ENCODE measurements at places on chromosomes 2 and 18. TPM values are rescaled to one million over a fixed set of nuclear protein-coding genes. Genes with fewer than 3 reads are reported as not detected.

DNA sequence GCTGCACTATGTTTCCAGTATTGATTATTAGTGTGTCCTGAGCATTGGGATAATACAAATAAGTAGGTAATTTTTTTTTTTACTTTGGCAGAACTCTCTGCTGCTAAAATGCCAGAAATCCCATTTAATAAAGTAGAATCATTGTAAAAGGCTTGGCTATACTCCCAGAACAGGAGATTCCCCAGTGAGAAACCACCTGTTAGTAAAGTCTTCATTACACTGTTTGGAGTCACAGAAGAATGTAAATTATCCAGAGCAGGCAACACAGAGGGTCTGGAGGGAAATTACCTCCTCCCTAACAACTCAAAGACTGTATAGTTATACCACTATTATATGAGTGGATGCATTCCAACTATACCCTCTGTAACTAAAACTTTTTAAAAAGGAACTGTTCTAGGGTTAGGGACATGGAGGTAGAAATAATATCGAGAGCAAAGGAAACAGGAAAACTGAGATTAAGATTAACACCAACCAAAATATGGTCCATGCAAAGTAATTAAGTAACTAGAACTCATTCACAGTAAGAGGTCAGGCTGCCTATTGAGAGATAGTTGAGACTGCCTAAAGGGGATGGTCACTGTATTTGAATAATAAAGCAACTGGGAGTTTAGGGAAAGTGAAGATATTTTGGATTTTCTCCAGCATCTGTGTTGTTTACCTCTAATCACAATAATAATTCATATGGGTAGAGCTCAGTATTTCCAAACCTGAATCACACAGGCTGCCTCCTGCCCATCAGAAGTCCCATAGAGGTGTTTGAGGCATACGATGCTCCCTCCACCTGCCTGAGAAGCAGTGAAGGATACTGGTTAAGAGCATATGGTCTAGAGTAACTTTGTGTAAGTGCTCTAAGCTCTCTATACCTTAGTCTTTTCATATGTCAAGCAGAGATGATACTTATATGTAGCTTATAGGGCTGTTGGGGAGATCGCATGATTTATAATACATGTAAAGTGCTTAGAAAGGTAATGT, 34.4 kb downstream of the MAP2 start:
- no peak for DNase-seq

DNA sequence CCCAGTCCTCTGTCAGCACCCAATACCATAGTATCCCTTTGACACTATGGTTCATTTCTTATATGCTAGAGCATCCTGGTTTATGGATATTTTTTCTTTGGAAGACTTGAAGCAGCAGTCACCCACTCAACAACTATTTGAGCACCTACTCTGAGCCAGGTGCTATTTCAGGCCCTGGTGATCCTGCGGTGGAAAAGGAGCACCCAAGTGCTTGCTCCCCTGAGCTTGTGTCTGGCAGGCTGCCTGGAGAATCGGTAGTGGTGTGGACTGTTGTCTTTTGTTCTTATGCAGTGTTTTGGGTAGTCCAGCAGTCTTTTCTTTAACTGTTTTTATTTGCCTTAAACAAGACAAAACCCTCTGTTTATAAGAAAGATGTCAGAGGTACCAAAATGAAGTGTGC, 28.9 kb downstream of the NCK2 start:
- DNase-seq, result no peak

- DNase-seq, result no peak
Observed at GRCh38 chr2:196941398-196942078, 15.0 kb upstream of the PGAP1 start.

DNA sequence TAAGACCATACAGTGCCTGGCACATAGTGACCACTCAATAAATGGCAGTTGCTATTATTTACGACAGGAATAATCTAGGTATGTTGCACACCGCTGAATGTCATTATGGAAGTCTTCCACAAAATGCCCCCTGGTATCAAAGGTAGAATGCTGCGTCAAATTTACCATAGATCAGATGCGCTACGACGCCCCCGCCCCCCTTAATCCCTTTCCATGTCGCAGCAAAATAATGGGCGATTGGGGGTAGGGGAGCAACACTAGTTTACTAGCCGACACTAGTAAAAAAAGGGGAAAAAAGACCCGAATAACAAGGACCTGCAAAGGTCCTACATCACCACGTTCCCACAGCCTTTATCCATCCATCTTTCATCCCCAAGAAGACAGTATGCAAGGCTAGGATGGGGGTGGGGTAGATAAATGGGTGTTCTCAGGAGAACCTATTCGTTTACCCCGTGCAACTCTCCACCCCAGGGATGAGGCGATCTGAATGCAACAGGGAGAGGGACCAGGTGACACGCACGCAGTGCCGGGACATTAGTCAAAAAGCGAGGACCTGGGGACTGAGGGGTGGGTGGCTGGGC, 455 bp downstream of the PREPL start:
- DNase-seq, result no peak

DNA sequence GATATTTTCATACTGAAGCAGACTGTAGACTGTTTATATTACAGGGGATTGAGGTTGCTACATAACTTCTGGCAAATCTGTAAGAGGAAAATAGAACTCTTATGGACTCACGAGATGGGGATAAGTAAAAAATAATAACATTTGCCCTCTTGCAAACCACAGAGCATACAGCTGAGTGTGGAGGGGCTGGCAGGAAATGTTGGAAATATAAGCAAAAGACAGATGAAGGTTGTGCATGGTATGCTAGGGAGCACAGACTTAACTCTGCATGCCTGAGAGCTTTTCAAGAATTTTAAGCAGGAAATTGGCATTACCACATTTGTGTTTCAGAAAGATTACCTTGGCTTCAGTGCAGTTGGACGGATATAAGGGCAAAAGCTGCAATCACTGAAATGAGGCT, 411.1 kb downstream of the RAD51AP2 start:
- no peak for DNase-seq

DNA sequence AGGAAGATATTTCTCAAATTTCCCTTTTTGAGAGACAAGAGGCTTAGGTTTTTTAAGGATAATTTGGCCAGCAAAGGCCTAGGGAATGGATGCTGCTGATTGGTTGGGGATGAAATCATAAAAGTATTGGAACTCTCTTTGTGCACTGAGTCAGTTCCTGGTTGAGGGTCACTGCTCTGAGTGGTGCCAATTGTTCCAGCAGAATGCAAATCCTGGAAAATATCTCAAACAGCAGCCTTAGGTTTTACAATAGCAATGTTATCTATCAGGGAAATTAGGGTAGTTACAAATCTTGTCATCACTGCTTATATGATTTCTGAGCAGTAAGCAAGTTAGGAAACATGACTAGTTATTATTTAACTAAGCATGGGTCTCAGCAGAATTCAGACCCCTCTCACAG, 96.2 kb downstream of the RAD51AP2 start:
- no peak for DNase-seq

GRCh38 chr2:112092286-112093041, 37.4 kb downstream of the TMEM87B start:
- peak; percentile 62 for DNase-seq

The LRRC30 gene
- total RNA-seq, result not detected

The LYPD6B gene
- total RNA-seq, result 35.7 TPM

The PFN4 gene
- 0.69 TPM for total RNA-seq

The TMEM169 gene
- total RNA-seq, result 0.84 TPM

The C2orf42 gene
- 12.7 TPM for total RNA-seq

The FBXO36 gene
- 3.8 TPM for total RNA-seq

The ANKRD30B gene
- not detected for total RNA-seq

All from SJSA1 (cell line).